ENCODE measurements at places on chromosomes 5 and 9. TPM values are rescaled to one million over a fixed set of nuclear protein-coding genes. Genes with fewer than 3 reads are reported as not detected.

SLC34A3 gene
- total RNA-seq: 1.0 TPM

MTAP gene
- 34.7 TPM for total RNA-seq

DAPK1 gene
- total RNA-seq: not detected

MAML1 gene
- 17.9 TPM for total RNA-seq

IL33 gene
- total RNA-seq: 1.6 TPM

PLAC8L1 gene
- not detected for total RNA-seq

All from PC-3 (cell line).